Immature natural killer cell (primary cell): ENCODE measurements at places on chromosomes 1 and 21.

DNA sequence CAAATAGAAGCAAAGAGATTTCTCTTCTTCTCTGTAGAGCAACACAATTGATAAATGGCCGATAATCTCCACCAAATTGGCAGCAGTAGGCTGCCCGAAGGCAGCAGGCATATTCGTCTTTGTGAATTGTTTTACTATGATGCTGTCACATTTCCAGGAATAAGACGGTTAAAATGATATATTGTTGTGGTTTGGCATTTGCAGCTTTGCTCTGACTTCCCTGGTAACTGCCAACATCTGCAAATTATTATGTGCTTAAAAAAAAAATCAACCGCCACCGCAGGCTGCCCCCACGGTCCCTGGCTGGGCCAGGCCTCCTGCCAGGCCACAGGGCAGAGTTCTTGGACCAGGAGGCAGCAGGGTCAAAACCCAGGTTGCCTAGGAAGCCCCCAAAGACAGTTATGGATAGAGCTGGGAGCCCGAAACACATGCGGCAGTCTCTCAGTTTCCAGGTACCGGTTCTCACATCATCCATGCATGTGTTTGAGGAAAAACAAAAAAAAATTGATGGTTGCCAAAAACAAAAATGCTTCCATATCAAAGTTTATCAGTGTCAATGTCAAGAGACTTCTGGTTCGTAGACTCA is 179.3 kb downstream of the ETS2 start:
- no peak for DNase-seq

DNA sequence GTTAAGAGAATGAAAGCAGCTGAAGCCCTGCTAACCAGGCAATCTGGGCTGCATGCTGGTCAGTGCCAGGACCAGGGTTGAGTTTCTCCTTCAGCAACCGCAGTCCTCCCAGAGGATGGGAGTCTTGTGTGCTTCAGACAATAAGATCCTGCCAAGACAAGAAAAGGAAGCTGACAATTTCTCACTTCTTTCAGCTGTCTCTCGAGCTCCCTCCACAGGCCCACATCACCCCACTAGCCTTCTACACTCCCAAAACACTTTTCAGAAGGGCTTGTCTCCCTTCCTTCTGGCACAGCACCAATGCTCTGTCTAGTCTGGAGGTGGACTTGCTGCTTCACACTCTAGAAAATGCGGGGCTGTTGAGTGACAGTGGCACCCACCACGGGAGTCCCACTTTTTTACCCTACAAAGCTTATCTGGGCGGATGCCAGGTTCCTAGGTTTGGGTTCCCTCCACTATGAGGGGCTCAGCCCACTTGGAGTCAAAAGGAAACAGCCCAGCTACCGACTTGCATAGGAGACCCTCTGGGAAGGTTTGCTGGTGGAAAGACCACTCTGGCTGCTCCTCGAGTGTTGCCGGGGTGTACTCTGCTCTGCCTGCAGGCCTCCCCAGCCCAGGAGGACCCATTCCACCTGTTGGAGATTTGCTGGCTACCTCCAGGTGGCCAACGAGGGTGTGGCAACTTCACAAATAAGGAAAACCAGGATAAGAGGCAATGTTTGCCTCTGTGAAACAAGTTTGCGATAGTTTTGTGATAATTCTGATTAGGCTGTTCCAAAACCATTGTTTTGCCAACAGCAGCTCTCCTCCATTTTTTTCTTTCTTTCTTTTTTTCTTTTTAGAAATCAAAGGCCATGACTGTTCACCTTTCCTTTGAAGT is 68.9 kb downstream of the TENT5C start:
- DNase-seq, result peak; percentile 75

- DNase-seq, result no peak
These were observed 67.5 kb upstream of the MUTYH start for GRCh38 chr1:45407629-45408287.

- no peak for DNase-seq
These were observed 642 bp downstream of the MLLT11 start for GRCh38 chr1:151060657-151061421.

DNA sequence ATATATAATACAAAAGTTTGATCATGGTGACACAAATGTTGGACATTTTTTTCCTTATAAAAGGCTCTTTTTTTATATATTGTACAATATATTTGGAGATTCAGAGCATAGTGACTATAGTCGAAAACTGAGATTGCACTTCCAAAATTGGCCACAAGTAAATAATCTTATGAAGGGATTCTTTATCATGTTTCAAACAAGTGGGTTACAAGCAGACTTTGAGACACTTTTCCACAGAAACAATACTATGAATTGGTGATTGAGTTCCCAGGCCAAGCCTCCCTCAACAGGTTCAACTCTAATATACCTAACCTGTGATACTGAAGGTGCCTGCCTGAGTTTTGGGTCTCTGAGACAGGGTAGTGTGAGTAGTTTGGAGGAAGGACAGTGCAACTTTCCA is 13.8 kb downstream of the LEPR start:
- no peak for DNase-seq

DNA sequence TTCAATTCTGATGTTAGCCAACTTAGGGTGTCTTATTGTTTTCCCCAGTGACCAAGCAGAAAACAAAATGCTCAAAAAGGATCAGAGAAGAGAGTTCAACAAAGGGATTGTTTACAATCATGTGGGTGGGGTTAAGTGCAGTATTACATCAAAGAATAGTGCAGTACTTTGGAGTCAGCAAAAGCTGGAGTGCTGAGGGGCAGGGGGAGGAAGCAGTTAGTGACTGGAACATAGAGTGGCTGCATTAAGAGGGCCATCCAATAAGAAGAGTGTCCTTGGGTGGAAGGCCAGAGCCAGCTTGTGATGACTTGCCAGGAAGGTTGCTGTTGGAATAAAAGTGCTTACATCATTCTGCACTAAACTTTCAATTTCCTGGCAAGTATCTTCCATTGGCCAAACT is 175.5 kb downstream of the CYYR1 start:
- no peak for DNase-seq

- no peak for DNase-seq
These were observed 79.1 kb downstream of the GABPA start for GRCh38 chr21:25813917-25814316.

DNA sequence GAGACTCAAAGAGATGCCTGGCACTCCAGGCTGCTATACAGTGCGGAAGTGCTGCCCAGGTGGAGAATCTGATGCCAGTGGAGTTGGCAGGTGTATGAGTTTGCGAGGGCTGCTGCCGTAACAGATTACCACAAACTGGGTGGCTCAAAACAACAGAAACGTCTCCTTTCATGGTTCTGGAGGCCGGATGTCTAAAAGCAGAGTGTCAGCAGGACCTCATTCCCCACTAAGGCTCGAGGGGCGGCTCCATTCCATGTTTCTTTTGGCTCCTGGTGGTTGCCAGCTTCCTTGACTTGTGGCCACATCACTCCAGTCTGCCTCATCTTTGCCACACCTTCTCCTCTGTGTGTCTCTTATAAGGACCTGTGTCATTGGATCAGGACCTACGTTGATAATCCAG is 10.0 kb downstream of the RCSD1 start:
- DNase-seq, result no peak

GRCh38 chr1:212512816-212513559 is 80.3 kb downstream of the NENF start:
- no peak for DNase-seq

GRCh38 chr1:107547363-107548155 is 406.7 kb downstream of the NTNG1 start:
- DNase-seq, result no peak

- DNase-seq, result no peak
These were observed 40.6 kb downstream of the ZBTB17 start for GRCh38 chr1:15935056-15935950.

DNA sequence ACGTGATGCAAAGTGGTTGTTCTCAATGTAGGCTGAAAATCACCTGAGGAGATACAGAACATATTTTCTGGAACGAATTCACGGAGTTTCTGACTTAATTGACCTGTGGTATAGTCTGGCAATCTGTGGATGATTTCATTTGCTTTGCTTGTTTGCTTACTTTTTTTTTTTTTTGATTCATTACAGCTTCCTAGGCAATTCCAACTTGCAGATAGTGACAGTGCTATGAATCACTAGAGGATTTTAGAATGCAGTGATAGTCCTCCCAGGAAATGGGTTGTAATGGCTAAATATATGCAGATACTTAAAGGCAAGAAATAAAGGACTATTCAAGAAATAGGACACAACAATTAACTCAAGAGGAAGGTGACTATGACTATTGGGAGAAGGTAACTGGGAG is 1378.1 kb upstream of the PRMT6 start:
- DNase-seq, result no peak

GRCh38 chr1:101859941-101860340 is 136.8 kb downstream of the OLFM3 start:
- no peak for DNase-seq

GRCh38 chr21:16073586-16073985 is 343.8 kb downstream of the USP25 start:
- DNase-seq, result no peak

DNA sequence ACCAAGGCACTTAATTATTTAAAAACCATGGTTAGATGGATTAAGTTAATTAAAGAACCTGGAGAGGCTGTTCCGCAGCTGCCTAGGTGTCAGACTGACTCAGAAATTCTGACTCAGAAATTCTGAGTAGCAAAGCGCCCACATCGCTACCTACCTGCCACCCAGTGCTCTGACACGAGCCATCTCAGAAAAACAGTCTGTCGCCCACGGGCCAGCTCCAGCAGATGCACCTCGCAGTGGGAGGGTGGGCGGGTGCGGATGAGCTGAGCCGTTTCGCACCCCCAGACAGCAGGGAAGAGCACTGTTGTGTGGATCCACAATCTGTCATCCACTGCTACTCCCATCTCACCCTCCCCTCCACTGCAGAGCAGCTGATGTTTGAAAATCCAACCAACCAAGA is 13.5 kb downstream of the KCNK1 start:
- DNase-seq, result no peak

DNA sequence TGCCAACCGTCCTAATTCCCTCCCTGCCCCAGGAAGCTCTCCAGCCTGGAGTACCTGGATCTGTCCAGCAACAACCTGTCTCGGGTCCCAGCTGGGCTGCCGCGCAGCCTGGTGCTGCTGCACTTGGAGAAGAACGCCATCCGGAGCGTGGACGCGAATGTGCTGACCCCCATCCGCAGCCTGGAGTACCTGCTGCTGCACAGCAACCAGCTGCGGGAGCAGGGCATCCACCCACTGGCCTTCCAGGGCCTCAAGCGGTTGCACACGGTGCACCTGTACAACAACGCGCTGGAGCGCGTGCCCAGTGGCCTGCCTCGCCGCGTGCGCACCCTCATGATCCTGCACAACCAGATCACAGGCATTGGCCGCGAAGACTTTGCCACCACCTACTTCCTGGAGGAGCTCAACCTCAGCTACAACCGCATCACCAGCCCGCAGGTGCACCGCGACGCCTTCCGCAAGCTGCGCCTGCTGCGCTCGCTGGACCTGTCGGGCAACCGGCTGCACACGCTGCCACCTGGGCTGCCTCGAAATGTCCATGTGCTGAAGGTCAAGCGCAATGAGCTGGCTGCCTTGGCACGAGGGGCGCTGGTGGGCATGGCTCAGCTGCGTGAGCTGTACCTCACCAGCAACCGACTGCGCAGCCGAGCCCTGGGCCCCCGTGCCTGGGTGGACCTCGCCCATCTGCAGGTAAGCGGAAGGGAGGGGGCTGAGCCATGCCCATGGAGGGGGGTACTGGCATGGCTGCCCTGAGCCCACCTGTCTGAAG is 16.5 kb downstream of the PODN start:
- DNase-seq, result no peak

- no peak for DNase-seq
These were observed 33.4 kb downstream of the KIAA1614 start for GRCh38 chr1:180946056-180946455.

DNA sequence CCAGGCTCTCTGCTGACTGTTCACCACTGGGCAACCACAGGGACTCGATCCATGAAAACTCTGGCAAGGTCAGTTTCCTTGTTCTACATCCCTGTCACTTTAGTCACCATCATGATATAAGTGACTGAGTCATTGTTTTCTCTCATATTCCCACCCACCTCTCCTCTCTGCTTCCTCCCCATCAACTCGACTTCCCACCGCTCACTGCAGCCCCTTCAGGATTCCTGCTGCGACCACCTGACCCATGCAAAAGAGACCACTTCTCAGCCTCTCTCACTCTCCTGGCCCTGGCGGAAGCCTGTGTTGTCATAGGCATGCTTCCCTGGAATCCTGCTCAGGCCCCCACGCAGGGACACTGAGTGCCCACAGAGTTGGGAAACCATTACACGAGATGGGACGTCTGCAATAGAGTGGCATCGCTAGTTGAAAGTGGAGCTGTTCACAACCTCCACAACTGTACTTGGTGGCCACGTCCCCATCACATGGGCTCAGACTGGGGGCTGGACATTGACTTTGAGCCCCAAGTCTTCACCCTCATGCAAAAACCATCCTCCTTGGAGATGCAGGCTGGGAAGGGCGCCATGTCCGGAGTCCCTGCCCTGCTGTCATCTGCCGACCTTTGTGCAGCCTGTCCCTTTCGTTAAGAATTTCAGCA is 1.8 kb upstream of the TFF2 start:
- DNase-seq, result no peak
